ENCODE measurements at places on chromosomes 2 and 18.
A peak's percentile ranks its signal among the peaks of the same experiment; 100 is the strongest.

DNA sequence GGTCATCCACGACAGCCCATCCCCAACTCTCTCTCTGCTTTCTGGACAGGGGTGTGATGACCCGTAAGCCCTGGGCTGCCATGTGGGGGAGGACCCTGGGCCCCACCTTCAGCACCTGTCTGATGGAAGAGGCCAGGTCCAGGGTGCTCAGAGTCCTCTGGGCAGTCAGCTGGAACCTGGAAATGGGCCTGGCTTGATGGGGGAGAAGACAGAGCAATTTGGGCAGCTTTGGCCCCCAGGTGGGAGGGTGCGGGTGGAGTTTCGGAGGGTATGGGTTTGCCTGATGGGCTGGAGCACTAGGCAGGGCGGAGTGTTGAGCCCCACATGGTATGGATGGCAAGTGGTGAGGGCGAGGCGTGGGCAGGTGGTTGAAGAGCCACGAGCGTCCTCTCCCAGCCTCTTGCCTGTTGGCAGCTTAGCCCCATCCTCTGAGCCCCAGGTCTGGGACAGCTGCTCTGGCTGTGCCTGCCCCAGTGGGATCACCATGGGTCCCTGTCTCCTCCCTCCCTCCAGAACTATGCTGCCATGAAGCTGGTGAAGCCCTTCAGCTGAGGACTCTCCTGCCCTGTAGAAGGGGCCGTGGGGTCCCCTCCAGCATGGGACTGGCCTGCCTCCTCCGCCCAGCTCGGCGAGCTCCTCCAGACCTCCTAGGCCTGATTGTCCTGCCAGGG lies 232.7 kb downstream of the DYSF start:
- no peaks in the 10 kb centered on the region for H3K36me3 ChIP-seq
- DNase-seq, result no peak
- no peak overlapping the region for H3K27ac ChIP-seq
- no peak overlapping the region for H3K4me3 ChIP-seq
- H3K27me3 ChIP-seq, result no peaks in the 10 kb centered on the region

DNA sequence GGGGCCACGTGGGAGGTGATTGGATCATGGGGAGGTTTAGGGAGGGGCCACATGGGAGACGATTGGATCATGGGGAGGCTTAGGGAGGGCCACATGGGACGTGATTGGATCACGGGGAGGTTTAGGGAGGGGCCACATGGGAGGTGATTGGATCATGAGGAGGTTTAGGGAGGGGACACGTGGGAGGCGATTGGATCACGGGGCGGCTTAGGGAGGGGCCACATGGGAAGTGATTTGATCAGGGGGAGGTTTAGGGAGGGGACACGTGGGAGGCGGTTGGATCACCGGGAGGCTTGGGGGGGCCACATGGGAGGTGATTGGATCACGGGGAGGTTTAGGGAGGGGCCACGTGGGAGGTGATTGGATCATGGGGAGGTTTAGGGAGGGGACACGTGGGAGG lies 22.5 kb upstream of the SALL3 start:
- no peaks in the 10 kb centered on the region for H3K36me3 ChIP-seq
- no peak for DNase-seq
- no peak overlapping the region for H3K4me3 ChIP-seq
- no peak overlapping the region for H3K27ac ChIP-seq
- no peaks in the 10 kb centered on the region for H3K4me1 ChIP-seq

GRCh38 chr2:23806201-23806600 lies 120.7 kb downstream of the ATAD2B start:
- H3K27me3 ChIP-seq, result no peaks in the 10 kb centered on the region
- H3K4me1 ChIP-seq, result peaks cover 5% of the 10 kb centered on the region
- H3K4me3 ChIP-seq, result no peak overlapping the region
- peaks cover 16% of the 10 kb centered on the region for H3K36me3 ChIP-seq
- no peak overlapping the region for H3K27ac ChIP-seq

DNA sequence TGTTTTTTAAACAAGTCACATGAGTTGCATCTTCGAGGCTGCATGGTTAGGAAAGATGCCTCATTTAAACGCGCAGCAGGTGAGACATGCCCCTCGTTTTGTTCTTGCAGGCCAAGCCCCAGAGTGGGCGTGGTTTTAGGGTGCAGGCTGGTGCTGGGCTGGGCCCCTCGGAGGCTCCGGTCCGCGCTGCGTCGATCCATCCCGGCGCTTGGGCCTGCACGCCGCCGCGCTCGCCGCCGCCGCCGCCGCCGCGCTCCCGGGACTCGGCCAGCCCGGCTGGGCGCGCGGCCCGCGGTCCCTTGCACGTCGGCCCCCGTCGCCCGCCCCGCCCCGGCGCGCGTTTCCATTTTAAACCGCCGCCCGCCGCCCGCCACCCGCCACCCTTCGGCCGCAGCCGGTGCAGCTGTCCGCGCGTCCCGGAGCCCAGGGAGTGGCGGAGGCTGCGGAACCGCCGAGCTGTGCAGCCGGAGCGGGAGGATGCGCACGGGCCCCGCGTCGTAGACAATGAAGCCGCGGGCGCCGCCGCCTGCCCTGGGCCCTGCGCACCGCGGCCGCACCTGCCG lies 175.5 kb downstream of the AGAP1 start:
- peaks cover 4% of the 10 kb centered on the region for H3K4me1 ChIP-seq
- peak overlapping the region; percentile 20 for H3K27ac ChIP-seq
- peaks cover 51% of the 10 kb centered on the region for H3K27me3 ChIP-seq
- no peak for DNase-seq
- peak overlapping the region; percentile 18 for H3K4me3 ChIP-seq
- H3K36me3 ChIP-seq, result peaks cover 1% of the 10 kb centered on the region

- H3K27me3 ChIP-seq, result peaks cover under 1% of the 10 kb centered on the region
- no peak overlapping the region for H3K27ac ChIP-seq
- no peak for DNase-seq
- no peak overlapping the region for H3K4me3 ChIP-seq
Observed at GRCh38 chr2:30218814-30219213, 12.5 kb upstream of the LBH start.

DNA sequence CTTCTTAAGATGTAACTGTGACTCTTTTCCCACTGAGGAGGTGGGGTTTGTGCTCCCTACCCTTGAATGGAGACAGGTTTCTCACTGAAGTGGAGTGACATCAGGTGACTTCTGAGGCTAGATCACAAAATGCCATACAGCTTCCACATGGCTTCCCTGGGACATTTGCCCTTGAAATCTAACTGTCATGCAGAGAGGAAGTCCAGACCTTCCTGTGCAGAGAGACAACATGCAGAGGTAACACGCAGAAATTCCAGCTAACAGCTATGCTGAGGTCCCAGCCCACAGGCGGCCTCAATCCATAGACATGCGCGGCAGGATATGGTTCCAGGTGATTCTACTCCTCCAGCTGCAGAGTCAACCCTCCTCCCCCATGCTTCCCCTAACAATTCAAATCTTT lies 119.0 kb downstream of the TRIB2 start:
- H3K27me3 ChIP-seq, result peaks cover 32% of the 10 kb centered on the region
- no peaks in the 10 kb centered on the region for H3K36me3 ChIP-seq
- no peak for DNase-seq
- no peak overlapping the region for H3K27ac ChIP-seq
- no peaks in the 10 kb centered on the region for H3K4me1 ChIP-seq

- no peaks in the 10 kb centered on the region for H3K4me1 ChIP-seq
- no peak overlapping the region for H3K27ac ChIP-seq
- H3K4me3 ChIP-seq, result no peak overlapping the region
- DNase-seq, result no peak
Observed at GRCh38 chr18:52624702-52625101, 284.7 kb downstream of the DCC start.

DNA sequence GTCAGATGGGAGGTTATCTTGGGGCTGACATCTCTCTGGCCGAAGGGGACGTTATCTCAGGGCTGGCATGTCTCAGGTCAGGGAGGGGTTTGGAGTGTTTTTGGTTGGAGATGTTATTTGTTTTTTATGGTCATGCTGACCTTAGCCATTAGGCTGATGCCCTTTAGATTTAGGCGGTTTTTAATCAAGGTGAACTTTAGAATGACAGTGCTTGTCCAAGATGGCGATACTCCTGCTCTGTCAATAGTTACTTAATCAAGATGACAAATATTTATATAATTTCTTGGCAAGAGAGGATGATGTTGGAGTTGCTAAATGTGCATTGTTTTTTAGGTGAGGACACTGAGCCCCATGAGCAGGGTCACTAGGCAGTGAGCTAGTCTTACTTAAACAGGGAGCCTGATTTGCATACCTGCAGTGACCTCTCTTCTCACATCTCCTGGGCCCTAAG lies 34.5 kb downstream of the MERTK start:
- H3K27me3 ChIP-seq, result peaks cover 16% of the 10 kb centered on the region
- no peak for DNase-seq
- no peak overlapping the region for H3K27ac ChIP-seq
- no peak overlapping the region for H3K4me3 ChIP-seq
- H3K36me3 ChIP-seq, result no peaks in the 10 kb centered on the region

DNA sequence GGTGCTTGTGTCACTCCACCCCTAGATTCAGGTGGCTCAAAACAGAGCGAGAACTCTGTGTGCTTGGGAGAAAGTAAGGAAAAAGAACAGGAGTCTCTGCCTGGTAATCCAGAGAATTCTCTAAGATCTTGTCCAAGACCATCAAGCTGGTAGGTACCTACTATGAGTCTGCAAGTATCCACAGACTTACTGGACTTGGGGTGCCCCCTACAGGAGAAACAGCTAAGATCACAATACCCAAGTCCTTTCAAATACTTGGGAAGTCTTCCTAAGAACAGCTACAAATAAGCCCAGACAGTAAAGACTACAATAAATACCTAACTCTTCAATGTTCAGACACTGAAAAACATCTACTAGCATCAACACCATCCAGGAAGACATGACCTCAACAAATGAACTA lies 1143.6 kb upstream of the ACVR2A start:
- H3K27ac ChIP-seq, result no peak overlapping the region
- H3K4me3 ChIP-seq, result no peak overlapping the region
- H3K27me3 ChIP-seq, result no peaks in the 10 kb centered on the region
- DNase-seq, result no peak

GRCh38 chr18:5449858-5450509 lies 93.8 kb downstream of the EPB41L3 start:
- H3K36me3 ChIP-seq, result no peaks in the 10 kb centered on the region
- H3K4me3 ChIP-seq, result no peak overlapping the region
- no peak overlapping the region for H3K27ac ChIP-seq

DNA sequence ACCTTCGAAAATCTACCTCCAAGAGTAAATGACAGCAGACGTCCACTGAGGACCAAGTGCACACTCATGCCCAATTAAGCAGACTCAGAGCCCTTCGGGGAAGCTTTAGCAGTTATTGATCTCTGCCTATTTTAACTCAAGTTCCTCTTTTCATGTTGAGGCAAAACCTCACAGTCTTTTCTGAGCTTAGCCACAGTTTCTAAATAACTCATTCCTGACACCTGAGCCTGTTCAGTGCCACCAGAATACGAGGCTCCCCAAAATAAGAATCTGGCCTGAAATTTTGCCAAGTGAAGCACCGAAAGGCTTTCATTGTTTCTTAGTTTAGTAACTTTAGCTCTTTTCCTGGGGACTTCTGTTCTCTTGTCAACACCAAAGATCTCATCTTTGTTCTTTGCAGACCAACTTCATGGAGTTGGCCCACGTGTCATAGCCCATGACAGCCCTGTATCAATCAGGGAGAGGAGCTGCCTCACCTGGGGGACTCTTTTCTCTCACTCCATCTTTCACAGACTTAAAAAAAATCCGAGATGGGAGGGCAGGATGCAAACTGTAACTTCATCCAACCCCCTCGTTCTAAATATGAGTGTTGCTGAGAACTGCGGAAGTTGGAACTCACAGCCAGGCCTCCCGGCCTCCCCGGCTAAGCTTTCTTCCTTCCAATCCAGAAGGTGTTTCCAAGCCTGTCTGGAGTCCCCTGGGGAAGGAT lies 22.2 kb downstream of the INPP5D start:
- H3K36me3 ChIP-seq, result peaks cover 88% of the 10 kb centered on the region
- peak overlapping the region; percentile 93 for H3K27ac ChIP-seq
- no peak for DNase-seq
- peaks cover 94% of the 10 kb centered on the region for H3K4me1 ChIP-seq
- H3K27me3 ChIP-seq, result no peaks in the 10 kb centered on the region

DNA sequence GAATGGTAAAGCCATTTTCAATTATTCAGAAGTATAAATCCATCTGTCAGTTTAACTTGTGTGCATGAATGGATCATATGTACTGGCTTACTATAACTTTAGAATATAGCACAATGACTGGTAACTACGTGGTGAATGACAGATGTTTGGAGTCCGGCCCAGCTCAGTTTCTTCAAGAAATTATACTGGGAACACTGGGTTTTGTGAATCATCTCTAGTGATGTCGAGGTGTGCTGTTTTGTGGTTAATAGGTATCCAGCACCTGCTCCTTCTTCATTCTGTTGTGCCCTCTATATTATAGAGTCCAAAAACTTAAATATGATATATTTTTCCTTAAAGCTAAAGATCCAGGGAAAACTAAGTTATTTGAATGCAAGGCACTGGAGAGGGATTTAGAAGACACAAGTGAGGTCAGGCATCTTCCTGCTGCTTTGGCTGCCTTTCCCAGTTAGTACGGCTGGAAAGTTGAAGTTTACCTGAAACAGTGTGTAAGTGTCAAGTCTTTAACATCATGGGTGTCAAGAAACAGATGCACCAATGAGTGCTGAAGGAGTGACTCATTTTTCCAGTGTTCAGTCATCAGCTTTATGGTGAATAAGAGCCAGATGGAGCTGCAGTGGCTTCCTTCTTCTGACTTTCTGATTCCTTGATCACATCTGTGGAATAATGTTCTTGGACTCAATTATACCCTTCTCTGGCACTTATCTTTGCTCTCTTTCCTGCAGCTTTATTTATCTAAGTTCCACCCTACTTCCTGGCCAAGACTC lies 1079.5 kb upstream of the CELF4 start:
- H3K27ac ChIP-seq, result no peak overlapping the region
- H3K27me3 ChIP-seq, result no peaks in the 10 kb centered on the region
- H3K4me1 ChIP-seq, result no peaks in the 10 kb centered on the region
- H3K36me3 ChIP-seq, result no peaks in the 10 kb centered on the region
- H3K4me3 ChIP-seq, result no peak overlapping the region

DNA sequence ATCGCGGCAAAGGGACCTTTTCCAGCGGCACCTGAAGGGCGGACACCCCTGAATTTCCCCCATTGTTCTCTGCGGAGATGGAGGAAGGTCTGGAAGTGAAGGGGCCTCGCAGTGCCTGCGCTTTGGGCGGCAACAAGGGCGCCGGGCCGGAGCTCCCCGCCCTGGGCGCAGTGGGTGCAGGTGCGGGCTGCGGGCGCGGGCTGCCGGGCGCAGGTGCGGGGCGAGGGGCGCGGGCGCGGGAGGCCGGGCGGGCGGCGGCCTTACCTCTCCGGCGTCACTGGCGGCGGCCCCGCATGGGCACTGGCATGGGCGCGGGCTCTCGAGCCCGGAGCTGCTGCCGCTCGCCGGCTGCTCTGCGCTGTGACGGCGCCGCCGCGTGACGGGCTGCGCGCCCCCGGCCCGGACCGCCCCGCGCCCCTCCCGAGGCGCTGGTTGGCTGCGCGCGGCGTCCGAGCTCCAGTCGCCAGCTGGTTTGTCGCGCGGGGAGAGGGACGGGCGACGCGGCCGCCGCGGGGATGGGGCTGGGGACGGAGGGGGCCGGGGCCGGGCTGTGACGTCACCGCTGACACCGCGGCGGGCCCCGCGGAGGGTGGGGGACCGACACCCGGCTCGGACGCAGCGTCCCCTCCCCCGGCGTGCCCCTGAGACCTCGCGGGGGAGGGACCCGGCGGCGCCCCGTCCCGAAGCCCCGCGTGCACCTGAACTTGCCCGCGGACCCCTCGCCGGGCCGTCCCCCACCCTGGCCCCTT lies at the start of gene KIF1A:
Gene KIF1A, minus strand, starts transcription at position 362 of the 749 bp plus-strand sequence. CDS start 22,467 bp downstream, outside the sequence.
- peaks cover 10% of the 10 kb centered on the region for H3K4me1 ChIP-seq
- H3K4me3 ChIP-seq, result peak within 1 kb of the TSS; percentile 49
- H3K27ac ChIP-seq, result no peak within 1 kb of the TSS
- DNase-seq, result no peak
- peaks cover 49% of the 10 kb centered on the region for H3K27me3 ChIP-seq
- no peaks in the 10 kb centered on the region for H3K36me3 ChIP-seq

- H3K27ac ChIP-seq, result no peak overlapping the region
- no peak overlapping the region for H3K4me3 ChIP-seq
- peaks cover 5% of the 10 kb centered on the region for H3K4me1 ChIP-seq
- H3K36me3 ChIP-seq, result peaks cover 6% of the 10 kb centered on the region
- DNase-seq, result no peak
Observed at GRCh38 chr2:8650256-8650655, 31.6 kb upstream of the ID2 start.
